Hematopoietic multipotent progenitor cell treated with erythropoietin and hydrocortisone succinate and interleukin-3 and kit ligand, for 17 days (in vitro differentiated cells): ENCODE measurements at places on chromosomes 1 and 21.

GRCh38 chr1:197773856-197774255, 1.4 kb downstream of the DENND1B start:
- DNase-seq = no peak

DNA sequence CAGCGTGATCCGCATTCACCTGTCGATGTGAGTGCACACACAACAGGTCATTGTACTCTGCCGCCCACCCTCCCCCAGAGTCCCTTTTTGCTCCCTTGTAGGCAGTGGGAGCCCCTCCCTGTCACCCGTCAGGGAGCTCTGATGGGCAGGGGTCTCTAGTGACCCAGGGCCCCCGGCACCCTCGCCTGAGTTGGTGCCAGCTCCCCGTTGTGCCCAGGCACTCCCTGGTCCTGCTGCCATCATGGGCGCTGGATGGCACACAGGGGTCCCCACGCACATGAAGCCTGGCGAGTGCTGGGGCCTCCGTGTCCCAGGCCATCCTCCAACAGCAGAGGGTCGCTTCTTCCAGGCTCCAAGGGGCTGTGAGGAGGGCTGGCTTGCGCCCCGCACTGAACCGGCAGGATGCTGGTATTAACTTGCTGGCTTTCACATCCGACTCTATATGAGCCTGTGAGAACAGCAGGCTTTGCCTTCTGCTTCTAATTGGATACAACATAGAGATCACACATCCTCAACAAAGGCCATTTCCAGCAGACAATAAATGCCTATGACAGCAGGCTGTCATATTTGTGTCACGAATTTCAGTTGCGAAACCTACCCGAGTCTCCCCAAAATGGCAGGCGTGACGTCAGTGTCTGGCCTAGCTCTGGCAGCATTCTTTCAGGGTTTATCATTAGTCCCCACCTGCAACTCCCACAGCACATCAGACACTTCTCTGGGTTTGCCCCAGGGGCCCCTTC, 35.4 kb downstream of the KIAA1614 start:
- DNase-seq = no peak

GRCh38 chr1:61956016-61956645, 213.9 kb downstream of the PATJ start:
- DNase-seq = no peak

DNA sequence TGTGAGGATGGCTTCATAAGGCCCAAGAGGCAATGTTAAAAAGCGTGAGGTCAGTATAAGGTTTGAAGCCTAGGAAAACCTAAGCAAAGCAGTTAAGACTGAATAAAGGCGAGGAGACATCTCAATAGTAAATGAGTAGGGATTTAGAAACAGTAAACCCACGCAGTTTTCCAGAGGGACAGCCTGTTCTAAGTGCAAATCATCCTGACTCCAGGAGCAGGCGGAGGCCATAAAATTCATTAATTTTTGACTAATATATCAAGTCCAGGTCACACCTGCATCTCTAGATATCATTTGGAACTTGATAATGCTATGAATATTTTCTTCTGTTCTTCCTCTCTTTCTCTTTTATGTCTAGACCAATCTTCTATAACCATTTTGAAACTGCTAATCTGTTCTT, 597.0 kb upstream of the RGS18 start:
- DNase-seq = no peak

- no peak for DNase-seq
These were observed 796 bp upstream of the RBM8A start for GRCh38 chr1:145927916-145928643.

DNA sequence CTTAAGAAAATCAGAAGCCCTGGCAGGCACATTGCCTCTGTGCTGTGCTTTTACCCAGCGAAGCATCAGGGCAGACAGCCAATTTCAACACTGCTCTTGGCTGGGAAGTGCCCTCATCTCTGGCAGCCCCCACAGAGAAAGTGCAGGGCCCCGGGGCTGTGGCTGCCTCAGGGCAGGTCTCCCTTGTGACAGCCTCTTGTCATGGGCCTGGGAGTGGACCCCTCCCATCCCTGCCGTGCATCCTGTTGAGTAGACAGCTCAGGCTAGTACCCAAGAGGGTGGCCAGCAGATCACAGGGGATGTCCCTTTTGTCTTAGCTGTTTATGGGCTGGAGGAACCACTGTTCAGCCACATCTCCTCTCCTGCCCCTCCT, 23.3 kb downstream of the TTC34 start:
- no peak for DNase-seq

GRCh38 chr1:198597690-198598430, 41.0 kb upstream of the PTPRC start:
- no peak for DNase-seq
